Nephron progenitor cell (in vitro differentiated cells): ENCODE measurements at places on chromosomes 5 and 9.

DNA sequence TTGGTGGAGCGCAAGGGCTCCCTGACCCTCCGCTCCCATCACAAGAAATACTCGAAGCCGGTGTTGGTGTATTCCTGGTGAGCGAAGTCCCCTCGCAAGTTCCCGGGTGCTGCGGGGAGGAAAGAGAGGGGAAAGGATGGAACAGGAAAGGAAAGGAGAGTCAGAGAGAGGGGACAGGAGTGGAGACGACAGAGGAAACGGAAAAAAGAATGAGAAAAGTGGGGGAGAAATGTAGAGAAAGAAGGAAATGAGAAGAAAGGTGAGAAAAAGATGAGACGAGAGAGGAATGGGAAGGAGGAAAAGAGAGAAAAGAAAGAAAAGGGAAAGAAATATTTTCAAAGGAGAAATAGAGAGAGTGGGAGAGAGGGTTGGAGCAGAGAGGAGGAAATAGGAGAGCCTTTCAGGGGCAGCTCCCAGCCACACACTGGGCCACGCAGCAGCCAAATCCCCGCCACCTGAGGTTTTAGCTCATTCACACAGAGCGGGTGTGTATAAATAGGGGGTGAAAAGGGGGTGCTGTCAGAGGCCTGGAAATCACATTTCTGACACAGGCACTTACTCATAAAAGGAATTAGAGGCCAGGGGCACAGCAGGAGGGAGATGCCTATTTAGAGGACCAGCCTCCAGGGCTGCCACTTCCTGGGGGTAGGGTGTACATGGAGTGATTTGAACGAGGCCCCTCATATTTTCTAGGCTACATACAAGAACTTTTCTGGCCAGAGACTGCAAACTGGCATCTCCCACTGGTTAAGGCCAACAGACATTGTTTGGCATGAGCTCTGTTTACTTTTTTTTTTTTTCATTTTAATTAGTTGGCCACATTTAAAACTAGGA lies 555 bp downstream of the CFAP95 start:
- no peak for DNase-seq

GRCh38 chr5:6264394-6264793 lies 114.0 kb downstream of the MED10 start:
- no peak for DNase-seq

GRCh38 chr9:77707383-77708063 lies 59.4 kb upstream of the GNA14 start:
- no peak for DNase-seq

DNA sequence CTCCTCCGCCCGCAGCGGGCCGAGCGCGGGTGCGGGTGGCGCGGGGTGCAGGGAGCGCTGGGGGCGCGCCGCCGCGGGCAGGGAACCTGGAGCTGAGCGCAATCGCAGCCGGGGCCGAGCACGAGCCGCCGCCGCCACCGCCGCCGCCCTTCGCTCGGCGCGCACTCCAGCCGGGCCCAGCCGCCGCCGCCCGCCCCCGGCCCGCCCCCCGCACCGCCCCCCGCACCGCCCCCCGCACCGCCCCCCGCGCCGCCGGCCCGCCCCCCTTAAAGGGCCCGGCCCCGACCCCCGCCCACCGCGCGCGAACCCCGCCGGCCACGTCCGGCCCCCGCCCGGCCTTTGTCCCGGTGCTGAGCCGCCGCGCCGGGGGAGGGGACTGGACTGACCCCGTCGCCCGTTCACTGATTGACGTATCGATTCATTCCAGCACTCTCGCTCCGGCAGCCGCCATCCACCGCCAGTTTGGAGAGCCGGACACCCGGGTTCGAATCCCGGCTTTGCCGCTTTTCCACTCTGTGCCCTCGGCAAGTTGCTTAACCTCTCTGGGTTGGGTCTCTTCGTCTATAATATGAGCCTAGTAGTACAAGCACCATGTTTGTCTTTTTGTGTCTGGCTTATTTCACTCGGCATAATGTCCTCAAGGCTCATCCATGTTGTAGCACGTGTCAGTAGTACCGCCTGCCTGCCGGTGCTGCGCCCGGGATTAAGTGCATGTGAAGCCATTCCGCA lies at the start of gene SH3PXD2B:
SH3PXD2B (minus strand) TSS at position 168 of the 729 bp plus-strand sequence. CDS start 173 bp downstream, outside the sequence.
- peak; percentile 81 for DNase-seq
